ENCODE measurements at places on chromosomes 4 and X.

DNA sequence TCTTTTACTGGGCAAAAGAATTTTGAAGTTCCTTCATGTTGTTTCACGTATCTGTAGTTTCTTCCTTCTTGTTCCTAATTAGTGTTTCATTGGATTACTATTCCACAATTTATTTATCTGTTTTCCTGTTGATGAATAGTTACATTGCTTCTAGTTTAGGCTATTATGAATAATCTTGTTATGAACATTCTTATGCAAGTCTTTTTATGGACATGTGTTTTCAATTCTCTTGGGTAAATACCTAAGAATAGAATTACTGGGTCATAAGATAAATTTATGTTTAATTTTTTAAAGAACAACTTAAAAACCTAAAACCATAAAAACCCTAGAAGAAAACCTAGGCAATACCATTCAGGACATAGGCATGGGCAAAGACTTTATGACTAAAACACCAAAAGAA, 70.9 kb upstream of the RXFP1 start:
- DNase-seq: no peak

DNA sequence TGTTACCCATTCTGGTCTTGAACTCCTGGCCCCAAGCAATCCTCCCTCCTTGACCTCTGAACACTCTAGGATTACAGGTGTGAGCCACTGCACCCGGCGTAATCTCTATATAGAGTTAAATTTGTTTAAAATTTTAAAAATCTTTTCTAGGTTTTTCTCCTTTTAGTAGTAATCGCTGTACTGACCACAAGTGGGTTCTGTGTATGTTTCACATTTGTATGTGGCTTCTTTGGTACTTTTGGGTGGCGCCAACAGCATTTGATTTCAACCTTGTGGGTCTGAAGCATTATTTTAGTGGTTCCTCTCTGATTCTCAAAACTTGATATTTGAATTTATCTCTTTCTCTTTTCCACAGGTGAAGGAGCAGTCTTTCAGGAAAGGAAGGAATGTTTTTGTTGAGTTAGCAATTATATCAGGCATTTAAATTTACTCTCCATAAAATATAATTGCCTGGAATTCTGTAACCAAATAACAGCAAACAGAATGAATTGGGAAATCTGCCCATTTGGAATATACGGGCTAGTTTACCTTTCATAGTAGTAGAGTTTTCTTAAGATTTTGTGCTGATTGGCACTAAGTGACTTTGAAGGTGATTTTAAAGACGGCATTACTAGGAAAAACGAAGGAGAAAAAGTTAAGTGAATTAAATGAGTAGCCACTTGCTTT, 29.5 kb downstream of the ARHGAP10 start:
- no peak for DNase-seq

DNA sequence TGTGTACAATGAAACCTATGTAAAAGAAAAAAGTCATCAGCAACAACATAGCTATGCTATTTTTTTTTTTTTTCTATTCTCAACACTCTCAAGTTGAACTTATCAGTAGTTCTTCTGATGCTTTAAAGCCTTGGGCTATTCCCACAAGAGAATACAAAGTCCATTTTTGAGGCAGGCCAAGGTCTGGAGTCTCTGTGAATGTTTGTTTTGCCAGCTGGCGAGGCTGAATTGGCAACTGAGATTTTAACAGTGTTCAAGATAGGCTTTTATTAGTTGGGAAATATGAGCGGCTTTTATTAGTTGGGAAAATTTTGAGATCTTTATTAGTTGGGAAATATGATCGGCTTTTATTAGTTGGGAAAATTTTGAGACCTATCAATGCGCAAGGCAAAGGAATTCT, 336.6 kb downstream of the SLITRK2 start:
- DNase-seq: no peak

- no peak for DNase-seq
Observed at GRCh38 chrX:79604364-79604763, 237.2 kb upstream of the ITM2A start.

- DNase-seq: no peak
Observed at GRCh38 chr4:158610790-158611189, 60.9 kb downstream of the C4orf46 start.

- DNase-seq: no peak
Observed at GRCh38 chr4:73499996-73500765, 18.6 kb downstream of the AFM start.

GRCh38 chr4:41145571-41146078, 68.7 kb downstream of the APBB2 start:
- no peak for DNase-seq

DNA sequence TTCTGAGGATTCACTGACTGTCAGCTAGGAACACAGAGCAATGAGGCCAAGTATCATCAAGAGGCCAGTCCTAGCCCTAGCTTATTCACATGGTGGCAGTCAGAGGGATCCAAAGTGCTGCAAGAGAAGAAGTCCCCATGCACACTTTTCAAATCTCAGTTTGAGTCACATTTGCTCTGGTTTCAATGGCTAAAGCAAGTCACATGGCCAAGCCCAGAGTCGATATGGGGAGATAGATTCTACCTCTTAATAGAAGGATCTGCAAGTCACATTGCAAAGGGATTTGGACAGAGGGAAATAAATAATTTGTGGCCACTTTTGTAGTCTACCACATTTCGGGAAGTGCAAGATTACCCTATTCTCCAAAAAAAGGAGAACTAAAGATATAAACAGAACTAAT, 3.7 kb upstream of the LCORL start:
- no peak for DNase-seq

DNA sequence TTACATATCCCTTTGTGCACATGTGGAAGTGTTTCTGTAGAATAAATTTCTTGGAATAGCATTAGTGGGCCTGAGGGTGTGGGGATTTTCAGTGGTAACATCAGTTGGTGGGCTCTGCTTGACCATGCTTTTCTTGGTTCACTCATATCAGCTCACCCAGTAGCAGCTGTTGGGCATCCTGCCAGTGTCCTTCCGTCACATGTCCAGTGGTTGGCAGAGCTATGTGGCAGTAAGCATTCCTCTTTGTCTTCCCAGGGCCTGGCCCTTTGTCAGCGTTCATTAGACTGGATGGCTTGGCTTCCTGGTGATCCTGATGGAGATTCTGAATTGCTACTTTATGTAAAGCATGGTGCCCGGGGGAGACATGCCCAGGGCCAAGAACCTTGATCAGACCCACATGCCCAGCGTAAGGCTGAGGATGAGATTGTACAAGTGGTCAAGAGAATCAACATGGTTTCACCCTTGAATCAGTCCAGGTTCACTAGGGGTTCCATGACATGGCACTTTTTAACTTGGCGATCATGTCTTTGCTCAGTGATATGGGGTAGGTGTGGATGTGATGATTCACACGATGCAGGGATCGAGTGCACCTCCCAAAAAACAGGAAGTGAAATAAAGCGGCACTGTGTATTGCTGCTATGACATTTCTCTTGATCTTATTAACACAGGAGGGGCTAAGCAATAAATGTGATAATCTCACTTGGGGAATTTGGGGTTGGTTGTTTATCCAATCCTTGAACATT, 72.1 kb upstream of the IGFBP7 start:
- DNase-seq: no peak

DNA sequence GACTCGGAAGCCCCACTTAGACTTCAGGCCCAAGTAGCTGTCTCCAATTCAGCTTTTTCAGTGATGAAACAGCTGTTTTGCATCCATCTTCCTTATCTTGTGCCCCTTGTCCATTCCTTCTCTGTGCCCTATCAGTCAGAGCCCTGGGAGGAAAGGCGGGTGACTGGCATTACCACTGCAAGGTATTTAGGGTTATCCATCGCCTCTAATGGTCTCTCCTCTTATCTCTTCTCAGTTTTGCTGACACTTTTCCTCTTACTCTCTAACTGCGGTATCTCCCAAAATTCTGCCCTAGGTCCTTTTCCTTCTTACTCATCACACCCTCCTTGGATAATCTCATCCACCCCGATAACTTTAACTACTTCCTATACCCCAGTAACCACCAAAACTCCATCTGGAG, 13.7 kb downstream of the GAB3 start:
- no peak for DNase-seq

DNA sequence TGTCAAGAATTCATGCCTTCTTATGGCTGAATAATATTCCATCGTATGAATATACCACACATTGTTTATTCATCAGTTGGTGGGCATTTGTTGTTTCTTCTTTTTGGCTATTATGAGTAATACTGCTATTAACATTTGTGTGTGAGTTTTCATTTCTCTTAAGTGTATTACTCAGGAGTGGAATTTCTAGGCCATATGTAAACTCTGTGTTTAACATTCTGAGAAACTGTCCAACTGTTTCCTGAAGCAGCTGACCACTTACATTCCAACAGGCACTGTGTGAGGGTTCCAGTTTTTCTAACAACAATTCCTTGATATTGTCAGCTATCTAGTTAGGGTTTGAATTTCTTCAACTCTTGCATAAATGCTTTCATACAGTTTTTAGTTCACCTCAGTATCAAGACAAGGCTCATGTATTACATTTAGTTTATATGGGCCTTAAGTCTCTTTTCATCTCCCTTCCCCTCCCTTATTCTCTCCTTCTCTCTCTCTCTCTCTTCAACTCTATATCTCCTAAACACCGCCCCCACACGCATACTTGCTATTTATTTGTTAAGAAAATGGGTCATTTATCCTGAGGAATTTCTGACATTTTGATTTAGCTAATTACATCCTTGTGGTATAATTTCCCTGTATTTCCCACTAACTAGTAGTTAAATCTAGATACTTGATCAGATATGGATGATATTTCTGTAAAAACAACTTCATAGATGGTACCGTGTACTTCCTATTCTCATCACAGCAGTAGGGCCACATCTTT, 77.4 kb downstream of the WDR19 start:
- DNase-seq: no peak

DNA sequence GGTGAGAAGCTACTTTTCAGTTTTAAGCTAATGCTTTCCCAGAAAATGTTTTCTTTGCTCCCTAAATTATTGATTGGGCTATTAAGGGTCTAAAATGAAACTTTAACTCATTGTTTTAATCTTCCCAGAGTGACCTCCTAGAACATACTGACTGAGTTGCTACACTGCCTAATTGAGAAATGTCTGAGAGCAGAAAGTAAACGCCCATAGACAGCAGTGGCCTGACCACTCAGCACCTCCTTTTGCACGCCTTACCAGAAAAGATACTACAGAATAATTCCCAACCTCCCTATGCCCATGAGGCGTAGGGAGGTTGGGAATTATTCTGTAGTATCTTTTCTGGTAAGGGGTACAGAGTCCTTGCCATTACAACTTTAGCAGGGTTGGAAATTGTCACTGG, 381.8 kb upstream of the LCORL start:
- DNase-seq: no peak

- DNase-seq: no peak
Observed at GRCh38 chr4:1470816-1471442, 64.7 kb upstream of the NKX1-1 start.

DNA sequence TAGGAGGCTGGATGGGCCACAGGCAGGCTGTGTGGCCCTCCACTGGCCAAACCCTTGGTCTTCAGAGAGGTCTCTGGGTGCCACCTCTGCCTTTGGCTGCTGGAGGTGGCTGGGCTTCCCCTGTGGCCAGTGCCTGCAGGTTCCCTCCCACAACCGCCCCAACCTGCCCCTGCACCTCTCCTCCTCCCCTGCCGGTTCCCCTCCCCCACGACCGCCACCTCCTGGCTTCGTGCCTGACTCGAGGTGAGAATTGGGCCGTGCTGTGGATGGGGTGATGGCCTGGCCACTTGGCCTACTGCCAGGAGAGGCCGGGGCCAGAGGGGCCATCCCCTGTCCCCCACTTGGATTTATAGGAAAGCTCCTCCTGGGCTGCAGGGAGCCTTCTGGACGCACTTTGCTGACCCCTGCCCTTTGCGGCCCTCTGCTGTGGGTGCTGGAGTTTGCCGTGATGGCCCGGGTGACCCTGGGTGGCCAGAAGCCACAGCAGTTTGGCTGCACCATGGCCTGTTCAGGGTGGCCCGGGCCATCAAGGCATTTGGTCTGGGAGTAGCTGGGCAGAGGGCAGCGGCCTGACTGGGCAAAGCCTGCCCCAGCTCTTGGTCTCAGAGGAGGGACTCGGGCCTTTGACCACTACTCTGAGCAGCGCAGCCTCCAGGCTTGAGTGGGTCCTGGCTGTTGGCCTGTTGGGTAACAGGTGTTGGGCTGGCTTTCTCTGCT, 3.8 kb downstream of the NAT8L start:
- DNase-seq: no peak

- DNase-seq: no peak
Observed at GRCh38 chr4:138650929-138651448, 364.6 kb upstream of the NOCT start.

DNA sequence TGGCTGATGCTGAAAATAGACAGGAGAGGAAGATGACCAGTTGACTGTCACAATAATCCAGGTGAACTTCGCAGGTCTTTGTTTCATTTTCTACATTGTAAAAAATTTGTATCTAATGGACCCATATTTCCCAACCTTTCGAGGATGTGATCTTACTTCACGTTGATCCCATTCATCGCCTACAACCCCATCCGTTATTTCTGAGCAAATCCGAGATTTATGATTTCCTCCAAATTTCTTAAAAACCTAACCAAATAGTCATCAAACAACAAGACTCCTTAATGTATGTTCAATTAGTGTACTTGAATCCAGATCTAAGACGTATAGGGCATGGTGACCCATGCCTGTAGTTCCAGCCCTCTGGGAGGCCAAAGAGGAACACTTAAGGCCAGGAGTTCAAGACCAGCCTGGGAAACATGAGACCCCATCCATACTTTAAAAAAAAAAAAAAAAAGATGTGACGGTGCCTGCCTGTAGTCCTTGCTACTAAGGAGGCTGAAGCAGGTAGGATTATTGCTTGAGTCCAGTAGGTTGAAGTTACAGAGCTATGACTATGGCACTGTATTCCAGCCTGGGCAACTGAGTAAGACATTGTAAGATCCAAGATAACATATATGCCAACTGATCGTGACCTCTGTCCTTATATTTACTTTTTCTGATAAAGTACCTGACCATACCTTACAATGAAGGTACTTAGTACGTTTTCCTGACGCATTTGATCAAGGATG, 5.7 kb downstream of the RPL9 start:
- no peak for DNase-seq

DNA sequence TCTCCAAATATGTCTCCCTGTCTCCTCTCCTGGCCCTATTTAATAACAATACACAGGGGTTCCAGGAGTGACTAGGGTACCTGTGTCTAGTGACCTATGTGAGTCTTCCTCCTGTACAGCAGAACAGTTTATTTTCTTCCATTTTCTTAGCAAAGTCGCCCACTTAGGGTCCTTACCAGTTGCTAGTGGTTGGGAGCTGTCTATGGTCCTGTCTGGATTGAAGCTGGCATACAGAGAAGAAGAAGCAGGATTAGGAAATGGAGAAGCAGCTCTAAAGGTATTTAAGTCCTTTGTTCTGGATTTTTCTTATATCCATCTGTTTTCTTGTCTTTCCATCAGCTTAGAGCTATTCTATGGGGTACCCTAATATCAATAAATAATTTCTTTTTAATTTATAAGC, 587.1 kb upstream of the CPEB2 start:
- no peak for DNase-seq

- DNase-seq: no peak
Observed at GRCh38 chrX:151790481-151791160, 56.1 kb downstream of the CNGA2 start.

Data from stimulated activated CD4-positive, alpha-beta T cell treated with anti-CD3 and anti-CD28 coated beads, Interleukin-1b, Interleukin-23, amount 100 ng/mL, for 1 hour (primary cell).